ENCODE measurements at places on chromosomes 6 and 20.

- DNase-seq, result no peak
These were observed 212.0 kb upstream of the SGK1 start for GRCh38 chr6:134529921-134530320.

DNA sequence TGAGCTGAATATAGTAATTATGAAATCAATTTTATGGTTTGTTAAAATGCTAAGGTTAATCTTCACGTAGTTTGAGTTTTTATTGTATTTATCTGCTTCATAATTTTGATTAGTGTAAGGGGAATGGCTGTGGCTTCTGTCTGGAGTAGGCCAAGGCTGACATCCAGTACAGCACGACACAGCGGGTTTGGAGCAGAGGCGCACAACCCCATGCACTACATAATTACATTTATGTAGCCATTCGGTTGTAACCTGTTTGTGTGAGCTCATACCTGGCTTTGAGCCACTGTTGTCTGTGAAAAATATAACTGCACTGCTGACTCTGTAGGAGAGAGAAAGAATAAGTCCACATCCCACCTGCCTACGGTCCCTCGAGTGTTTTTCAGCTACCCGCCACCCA lies 615.5 kb downstream of the EYS start:
- no peak for DNase-seq

DNA sequence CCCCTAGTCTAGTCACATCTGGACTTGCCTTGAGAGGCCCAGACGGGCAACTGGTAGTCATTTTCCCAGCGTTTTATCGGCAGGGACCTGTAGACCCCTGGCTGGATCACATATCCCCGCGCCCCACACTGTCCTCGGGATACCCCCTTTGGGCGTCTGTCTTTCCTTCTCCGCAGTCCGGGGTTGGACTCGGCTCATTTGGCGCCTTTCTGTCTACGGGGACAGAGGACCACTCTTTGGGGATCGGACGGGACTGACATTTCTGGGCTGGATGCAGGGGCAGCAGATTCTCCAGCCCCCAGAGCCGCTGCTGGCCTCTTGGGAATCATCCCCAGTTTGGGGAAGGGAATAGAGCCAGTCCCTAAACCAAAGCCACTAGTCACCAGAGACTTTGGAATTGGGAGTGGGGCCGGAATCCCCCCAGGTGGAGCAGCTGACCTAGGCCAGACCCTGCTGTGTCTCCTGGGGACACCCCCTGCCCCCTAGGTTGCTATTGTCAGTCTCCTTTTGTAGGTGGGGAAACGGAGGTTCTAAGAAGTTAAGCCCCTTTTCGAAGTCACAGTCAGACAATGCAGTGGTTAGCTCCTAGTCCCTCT lies 734 bp downstream of the FAM110A start:
- no peak for DNase-seq

GRCh38 chr6:105803442-105803841 lies 282.7 kb upstream of the PRDM1 start:
- DNase-seq, result no peak

GRCh38 chr6:39530201-39530759 lies 194.9 kb downstream of the KIF6 start:
- no peak for DNase-seq

GRCh38 chr6:166440106-166440505 lies 57.4 kb upstream of the MPC1 start:
- DNase-seq, result no peak

GRCh38 chr6:24274441-24275083 lies 83.3 kb downstream of the DCDC2 start:
- no peak for DNase-seq

GRCh38 chr6:88763160-88763559 lies 200.3 kb downstream of the RNGTT start:
- DNase-seq, result no peak

DNA sequence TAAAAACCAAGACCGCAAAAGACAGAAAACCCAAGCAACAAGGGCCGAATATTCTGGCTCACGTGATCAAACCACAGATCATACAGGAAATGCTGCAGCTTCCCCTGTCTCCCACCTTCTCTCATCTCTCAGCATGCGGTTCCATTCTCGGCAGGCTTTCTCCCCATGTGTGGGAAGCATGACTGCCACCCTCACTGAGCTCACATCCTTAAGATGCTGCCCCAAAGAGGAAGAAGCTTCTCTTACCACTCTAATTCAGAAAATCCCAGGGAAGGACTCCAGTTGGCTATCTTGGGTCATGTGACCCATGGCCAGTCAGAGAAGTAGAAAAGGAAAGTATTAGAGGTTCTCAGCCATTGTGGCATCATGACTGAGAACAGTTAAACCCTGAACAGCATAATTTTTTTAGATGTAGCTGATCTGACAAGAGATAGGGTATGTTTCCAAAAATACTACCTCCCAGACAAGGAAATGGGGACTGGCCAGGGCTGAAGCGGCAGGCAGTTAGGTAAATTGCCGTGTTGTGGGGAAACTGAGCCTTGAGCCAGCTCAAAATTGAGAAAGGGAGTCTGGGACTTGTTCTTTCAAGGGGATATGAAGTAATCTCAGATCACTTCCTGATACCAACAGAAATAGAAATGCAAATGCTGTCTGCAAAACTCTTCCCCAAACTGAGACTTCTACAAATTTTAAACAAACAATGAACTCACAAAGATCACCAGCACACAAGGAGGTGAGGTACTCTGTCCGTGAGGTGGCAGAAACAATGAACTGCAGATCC lies 37.1 kb upstream of the GRM4 start:
- DNase-seq, result no peak

- DNase-seq, result no peak
These were observed 18.9 kb downstream of the GABRR1 start for GRCh38 chr6:89198235-89198634.

DNA sequence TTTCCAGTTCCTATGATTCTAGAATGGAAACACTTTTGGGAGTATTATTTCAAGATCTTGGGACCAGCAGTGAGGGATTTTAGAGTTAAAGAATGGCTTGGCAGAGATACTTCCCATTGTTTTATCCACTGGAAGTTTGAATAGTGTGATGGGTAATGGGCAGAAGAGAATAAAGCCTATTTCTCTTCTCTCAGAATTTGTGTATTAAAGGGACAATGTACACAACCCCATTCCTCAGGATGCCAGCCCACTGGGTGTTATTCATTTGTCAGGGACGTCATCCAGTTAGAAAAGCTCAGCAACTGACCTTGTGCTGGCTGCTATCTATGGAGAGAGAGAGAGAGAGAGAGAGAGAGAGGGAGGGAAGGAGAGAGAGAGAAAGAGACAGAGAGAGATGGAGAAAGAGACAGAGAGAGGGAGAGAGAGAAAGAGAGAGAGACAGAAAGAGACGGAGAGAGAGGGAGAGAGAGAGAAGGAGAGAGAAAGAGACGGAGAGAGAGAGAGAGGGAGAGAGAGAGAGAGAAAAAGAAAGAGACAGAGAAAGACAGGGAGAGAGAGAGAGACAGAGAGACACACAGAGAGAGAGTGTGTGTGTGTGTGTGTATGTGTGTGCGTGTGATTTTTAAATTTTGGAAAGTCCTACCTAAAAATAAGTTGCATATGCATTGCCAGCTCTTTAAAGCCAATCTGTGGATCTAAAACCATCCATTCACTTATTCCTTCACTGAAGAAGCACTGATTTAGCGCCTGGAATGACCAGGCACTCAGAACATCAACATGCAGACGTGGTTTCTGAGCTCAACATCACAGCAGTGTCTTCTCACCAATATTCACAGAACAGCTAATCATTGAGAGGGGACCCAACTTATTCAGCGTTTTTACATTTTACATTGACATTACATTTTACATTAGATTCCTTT lies 388.8 kb downstream of the THBS2 start:
- DNase-seq, result no peak

GRCh38 chr6:40936818-40937251 lies 102.2 kb downstream of the UNC5CL start:
- no peak for DNase-seq
